ENCODE measurements at places on chromosomes 1 and 21.

- no peak for DNase-seq
These were observed 137.9 kb upstream of the CAMK1G start for GRCh38 chr1:209445576-209445975.

DNA sequence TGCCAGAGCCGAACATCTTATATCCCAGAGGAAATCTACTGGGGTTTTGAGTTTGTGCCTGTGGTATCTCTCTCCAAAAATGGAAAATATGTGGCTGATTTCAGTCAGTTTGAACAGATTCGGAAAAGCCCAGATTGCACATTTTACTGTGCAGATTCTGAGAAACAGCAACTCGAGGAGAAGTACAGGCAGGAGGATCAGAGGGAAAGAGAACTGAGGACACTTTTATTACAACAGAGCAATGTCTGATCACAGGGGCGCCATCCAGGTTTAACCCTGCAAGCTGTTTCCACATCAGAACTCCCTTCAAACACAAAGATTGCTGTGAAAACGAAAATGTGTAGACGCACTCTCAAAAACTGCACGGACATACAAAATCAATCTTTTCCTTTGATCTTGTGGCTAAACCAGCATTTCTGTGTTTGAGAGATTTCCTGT, 43.4 kb downstream of the KCNJ15 start:
- no peak for DNase-seq

- no peak for DNase-seq
These were observed 53.2 kb upstream of the C1orf87 start for GRCh38 chr1:60126723-60127122.

GRCh38 chr1:217136895-217137205, 413.6 kb upstream of the ESRRG start:
- DNase-seq, result no peak

- no peak for DNase-seq
These were observed 659 bp downstream of the AGO1 start for GRCh38 chr1:35883635-35884101.

GRCh38 chr1:11051781-11052511, 4.9 kb upstream of the MASP2 start:
- DNase-seq, result peak; percentile 79

DNA sequence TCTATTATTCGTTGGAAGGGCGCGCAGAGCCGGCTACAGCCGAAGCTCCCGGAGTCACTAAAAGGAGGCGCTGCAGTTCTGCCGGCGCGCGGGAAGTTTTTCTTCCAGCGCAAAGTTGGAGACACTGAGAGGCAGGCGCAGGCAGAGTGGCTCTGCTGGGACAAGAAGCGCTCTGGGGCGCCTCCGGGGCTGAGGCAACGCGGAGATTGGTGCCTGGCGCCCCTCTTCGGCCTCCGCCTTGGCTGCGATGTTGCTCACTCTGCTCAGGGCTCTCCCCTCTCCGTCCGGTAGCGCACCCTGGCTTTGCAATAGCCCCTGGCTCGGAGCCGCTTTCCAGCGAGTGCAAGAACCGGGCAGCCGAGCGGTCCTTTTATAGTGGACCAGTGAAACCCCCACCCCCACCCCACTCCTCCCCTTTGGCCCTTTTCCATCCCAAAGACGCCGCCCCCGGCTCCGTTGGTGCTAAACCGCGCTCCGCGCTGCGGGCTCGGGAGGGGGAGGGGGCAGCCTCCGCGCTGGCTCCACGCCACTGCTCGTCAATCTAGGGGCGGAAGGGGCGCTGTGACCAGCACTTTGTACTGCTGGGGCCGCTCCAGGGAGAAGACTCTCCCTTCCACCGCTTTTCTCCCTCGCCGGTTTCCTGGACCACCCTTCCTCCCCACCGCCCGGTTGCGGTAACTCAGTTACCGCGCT, at the start of gene ADAMTS1:
Gene ADAMTS1, minus strand, starts transcription at position 344 of the 693 bp plus-strand sequence. CDS start 455 bp downstream, outside the sequence.
- no peak for DNase-seq

DNA sequence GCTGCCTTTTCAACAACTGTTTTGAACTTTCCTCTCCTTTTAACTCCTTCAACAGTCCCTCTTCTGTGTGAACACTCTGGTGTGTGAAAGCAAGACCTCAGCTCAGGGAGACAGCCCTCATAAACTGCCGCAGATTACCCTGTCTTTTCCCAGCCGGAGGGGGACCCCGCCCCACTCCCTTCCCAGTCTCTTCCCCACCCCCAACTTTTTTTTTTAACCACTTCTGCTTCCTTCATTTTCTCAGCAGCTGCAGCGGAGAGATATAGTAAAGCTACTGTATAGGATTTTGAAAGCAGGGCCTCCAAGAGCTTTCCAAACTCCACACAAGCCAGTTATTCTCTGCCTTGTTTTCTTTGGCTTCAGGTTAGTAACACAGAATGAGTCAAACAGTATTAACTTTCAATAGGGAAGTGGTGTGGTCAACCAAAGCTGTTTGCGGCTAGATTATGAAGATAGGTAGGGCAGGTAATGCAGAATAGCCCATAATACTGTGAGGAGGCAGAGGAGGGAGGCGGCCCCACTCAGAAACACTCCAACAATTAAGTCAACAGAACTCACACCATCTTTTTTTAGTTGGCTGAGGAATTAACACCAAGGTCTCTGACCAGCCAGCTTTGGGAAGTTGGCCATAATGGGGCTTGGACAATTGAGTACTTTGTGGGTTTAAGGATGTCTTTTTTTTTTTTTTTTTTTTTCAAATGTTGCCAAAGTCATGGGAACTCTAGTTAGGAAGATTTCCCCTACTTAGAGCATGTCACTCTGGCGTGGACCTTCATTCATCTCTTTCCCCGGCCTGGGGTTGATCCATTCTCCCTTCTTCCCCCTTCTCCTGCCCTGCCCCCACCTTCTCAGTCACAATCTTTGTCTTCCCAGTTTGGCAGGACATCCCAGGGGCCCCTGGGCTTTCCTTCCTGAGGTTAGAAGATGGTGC, 177.0 kb downstream of the CLIC6 start:
- no peak for DNase-seq

DNA sequence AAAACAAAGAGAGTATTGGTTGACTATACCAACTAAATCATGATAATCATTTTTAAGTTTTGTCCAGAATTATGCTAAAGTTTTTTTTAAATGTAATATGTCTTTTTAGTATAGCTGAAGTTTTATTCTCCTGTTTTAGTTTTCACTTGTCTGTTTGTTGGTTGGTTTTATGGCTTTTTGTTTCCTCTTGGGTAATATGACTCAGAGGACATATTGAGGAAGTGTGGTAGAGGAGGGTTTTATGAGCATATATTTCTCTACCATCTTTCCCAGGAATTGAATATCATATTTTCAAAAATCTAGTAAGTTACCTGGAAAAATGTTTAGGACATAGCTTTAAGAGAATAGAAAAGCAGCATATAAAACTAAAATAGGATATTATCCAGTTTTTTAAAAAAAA, 68.6 kb upstream of the MCOLN3 start:
- DNase-seq, result no peak

DNA sequence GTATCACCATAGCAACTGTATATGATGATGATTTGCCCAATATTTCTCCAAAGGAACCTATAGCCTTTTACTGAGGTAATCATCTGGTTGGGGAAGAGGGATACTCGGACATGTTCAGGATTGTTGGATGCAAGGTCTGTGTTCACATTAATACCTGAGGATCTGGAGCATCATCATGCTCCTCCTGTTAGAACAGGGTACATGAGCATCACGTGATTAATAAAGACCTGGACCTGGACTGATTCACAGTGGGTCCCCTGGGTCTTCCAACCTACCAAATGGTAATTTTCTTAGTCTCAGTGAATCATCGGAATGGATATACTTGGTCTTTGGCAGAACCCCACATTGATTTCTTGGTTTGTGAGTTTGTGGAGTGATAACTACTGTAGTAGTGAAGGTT, 45.6 kb upstream of the ZBTB18 start:
- DNase-seq, result no peak

GRCh38 chr21:34020005-34020847, 53.2 kb upstream of the MRPS6 start:
- DNase-seq, result no peak

- DNase-seq, result no peak
These were observed 25.6 kb downstream of the IRF2BP2 start for GRCh38 chr1:234584420-234584805.
